ENCODE measurements at places on chromosomes 11 and 22.

DNA sequence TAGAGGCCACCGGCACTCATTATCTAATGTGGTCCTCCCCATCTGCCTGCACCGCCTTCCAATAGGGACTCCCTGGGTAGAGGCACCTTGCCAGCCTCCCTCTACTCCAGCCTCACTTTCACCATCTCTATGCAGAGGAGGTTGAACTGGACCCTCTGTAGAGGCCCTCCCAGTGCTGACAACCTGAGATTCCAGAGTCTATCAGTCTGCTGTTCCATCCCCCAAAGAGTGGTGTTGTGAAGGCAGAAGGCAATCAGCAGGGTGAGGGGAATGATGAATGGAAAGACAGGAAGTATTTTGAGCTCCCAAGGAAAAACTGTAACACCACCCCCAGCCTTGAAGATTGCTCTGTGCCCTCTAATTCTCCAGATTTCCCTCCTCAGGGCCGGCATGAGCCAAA is 77.9 kb downstream of the THAP12 start:
- DNase-seq: no peak

DNA sequence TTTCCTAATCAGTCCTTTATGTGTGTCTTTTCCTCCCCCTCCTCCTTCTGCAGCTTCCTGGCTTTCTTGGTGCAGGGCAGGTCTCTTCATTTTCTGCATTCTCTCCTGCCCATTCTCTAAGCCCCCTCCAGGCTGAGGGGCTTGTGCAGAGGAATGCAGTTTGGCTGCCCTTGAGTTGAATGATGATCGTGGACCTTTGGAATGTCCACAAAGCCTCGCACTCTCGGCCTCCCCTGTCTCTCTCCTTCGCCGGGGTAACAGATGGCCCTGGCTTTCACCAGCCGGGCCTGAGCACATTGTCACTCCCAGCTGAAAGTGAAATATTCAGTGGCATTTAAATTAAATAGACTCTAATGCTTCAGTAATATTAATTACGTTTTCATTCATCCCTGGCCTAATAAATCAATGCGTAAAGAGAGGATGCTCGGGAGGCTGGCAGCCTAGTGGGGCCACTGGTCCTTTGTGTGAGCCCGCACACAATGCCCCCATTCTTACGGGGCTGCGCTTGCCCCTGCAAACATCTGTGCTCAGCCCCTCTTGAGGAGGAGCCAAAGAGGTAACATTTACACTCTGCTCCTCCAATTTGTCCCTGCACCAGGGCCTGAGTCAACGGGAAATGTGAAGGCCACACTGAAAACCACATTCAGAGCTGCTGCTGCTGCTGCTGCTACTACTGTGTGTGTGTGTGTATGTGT is 64.9 kb upstream of the PAX6 start:
- DNase-seq: no peak

DNA sequence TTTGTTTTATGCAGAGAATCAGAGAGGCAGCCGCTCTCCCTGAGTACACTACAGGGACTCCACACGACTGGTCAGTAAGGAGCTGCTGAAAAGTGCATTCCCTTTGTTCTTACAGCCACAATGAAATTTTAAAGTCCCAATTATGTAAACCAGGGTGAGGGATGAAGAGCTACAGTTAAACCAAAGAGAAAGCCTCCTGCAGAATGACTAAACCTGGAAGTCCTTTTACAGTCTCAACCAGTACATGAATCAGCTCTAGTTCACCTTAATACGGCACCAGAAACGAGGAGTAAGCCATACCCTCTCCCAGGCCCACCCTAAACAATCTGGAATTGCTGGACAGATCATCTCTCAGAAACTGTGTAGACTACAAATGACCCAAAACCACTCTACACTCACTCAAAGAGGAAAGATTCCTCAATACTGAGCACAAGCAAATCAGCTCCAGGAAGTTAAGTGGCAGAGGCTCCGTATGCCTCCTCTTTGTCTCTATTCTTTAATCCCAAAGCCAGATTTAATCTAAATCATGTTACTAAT is 113.1 kb downstream of the RBFOX2 start:
- no peak for DNase-seq

DNA sequence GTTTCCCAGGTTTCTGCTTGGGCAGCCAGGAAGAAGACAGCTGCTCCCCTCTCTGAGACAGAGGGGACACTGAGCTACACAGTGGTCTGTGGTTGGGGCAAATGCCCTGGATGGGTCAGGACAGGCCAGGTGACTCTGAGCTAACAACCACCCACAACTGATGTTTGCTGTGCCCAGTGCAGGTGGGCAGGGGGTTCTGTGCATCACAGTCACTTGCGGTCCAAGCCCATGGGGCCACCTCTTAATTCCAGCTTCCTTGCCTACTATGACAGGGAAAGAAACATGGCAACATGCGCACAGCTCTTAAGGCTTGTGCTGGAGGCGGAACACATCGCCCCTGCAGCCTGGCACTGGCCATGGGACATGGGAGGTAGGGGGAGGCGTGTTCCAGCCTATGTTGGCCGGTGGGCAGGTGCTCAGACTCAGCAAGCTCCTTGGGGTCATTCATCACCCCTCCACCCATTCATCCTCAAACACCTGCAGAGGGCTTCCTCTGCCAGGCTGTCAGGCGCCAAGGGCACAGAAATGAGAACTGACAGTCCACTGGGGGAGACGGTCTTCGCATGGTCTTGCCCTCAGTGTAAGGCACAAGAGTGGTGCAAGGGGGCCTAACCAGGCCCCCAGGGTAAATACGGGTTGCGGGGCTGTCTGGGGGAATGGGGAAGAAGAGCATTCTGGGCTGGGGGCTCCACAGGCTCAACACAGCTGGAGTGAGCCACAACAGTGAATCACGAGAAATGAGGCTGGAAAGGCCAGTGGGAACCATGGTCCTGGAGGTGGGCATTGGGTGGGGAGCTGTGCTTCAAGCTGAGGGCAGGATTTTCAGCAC is 55.6 kb downstream of the ARFGAP3 start:
- DNase-seq: no peak

- DNase-seq: no peak
These were observed 763.2 kb upstream of the TENM4 start for GRCh38 chr11:80204021-80204420.

DNA sequence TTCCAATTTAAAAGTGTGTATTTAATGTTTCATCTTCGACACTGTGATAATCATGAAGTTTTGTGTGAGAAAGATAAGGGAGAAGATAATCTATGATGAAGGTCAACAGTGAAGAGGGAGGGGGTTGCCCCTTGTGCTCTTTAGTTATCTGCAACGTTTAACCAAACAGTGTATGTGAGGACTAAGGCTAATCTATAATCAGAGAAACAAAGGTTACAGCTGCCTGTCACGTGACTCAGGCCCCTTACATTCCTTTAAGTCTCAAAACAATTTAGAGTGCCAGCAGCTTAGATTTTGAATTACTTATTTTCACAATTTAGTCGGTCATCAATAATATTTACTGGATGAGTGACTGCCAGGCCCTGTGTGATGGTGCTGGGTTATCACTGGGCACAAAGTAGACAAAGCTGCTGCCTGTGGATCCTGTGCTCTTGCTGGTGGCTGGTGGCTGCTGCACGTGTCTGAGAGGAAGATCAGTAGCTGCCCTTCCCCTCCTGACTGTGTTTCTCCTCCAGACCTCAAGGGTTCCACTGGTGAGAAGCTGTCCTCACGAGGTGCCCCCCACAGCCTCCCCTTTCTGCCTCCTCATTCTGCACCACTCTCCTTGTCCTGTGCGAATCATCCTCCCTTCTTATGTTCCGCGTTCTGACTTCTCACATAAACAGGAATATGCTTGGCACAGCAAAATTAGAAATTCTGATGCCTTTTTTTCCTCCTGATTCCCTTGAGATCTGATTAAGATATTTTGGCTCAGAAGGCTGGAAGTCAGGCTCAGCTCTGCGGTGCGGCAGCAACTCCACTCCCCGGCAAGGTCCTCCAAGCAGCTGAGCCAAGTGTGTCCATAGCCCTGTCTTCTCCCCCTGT is 331.1 kb upstream of the B3GAT1 start:
- DNase-seq: no peak

DNA sequence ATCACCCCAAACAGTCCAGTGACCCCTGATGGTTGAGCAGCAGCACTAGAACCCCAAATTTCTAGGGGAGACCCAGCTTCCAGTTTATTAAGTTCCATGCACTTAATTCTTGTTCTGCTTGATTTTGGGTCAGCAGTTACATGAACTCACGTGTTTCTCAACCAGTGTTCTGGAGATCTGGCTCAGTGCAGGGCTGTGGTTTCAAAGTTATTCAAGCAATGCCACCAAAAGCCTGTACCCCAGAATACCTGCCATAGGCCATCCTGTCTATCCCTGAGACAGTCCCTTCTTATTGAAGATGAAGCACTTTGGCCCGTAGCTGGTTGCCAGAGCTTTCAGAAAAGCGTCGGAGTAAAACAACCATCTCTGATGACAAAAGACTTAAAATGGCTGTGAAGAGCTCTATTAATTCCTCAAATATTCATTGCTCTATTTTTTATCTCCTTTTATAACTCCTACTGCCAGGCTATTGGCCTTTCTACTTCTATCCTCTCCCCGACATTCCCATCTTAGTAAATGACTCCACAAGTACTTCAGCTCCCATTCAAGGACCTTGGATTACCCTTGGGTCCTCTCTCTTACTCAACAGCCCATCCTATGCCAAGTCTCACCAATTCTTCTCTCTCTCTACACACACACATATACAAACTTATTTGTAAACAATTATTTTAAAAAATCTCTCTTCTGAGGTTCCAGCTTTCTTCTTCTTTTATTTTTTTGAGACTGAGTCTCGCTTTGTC is 18.0 kb upstream of the VPREB1 start:
- no peak for DNase-seq

GRCh38 chr22:43867839-43868635 is 5.7 kb upstream of the SULT4A1 start:
- DNase-seq: no peak

DNA sequence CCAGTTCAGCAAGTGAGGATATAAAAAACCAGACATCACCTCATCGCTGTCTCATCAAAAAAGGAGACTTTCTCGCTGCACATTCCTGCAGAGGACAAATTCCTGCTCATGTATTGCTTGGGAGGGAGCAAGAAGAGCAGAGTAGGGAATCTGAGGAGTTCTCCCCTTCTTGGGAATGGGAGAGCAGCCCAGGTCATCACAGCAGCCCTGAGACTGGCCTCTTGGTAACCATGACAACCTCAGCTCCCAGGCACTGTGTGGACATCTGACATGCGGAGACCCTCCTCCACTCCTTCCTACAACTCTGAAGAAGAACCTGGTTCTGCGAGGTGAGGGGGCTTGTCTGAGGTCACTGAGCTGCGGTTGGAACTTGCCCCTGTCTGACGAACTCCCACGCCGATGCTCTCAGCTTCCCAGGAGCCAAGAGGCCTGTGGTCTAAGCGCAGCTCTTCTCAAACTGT is 17.9 kb downstream of the RFPL1 start:
- DNase-seq: no peak

GRCh38 chr11:72951888-72952287 is 137.7 kb downstream of the ATG16L2 start:
- DNase-seq: no peak

DNA sequence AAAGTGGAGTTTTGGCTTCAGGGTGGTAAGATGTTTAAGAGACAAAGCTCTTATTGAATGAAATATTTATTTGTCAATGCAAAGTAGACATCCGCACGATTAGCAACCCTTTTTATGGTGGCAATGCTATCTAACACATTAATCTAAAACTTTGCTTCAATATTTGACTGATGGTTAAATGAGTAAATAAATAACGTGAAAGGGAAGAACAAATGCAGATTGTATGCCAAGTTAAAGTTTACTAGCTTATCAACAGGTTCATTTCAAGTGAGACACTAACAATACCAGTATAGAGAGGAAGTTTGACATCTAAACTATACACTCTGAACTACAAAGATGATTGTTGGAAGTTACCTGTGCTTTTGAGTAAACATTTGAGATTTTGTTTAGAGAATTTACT is 50.1 kb downstream of the AASDHPPT start:
- DNase-seq: peak; percentile 83

DNA sequence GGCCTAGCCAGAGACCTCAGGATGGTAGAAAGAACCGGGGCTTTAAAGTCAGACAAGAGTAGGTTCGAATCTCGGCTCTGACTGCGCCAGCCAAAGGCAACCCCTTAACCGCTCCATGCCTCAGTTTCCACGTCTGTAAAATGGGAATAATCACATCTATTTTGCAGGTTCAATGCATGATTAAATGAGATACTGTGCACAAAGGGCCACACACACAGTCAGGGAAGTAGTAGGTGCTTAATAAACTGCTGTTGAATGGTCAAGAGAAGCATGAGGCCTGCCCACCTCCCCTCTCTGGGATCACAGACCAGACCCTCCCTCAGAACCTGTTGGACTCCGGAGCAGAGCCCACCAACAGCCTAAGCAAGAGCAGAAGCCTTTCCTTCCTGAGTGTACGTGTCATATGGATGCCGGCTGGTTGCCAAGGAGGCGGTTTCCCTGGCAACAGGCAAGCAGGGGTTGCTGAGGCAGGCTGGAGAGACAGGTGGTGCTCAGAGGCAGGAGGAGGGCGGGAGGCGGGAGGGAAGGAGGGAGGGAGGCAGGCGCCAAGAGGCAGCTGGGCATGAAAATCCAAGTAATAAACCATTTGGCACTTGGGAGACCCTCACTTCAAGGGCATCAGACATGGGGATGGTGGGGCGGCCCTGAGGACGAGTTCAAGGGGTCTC is 43.9 kb downstream of the NFAM1 start:
- peak; percentile 78 for DNase-seq

DNA sequence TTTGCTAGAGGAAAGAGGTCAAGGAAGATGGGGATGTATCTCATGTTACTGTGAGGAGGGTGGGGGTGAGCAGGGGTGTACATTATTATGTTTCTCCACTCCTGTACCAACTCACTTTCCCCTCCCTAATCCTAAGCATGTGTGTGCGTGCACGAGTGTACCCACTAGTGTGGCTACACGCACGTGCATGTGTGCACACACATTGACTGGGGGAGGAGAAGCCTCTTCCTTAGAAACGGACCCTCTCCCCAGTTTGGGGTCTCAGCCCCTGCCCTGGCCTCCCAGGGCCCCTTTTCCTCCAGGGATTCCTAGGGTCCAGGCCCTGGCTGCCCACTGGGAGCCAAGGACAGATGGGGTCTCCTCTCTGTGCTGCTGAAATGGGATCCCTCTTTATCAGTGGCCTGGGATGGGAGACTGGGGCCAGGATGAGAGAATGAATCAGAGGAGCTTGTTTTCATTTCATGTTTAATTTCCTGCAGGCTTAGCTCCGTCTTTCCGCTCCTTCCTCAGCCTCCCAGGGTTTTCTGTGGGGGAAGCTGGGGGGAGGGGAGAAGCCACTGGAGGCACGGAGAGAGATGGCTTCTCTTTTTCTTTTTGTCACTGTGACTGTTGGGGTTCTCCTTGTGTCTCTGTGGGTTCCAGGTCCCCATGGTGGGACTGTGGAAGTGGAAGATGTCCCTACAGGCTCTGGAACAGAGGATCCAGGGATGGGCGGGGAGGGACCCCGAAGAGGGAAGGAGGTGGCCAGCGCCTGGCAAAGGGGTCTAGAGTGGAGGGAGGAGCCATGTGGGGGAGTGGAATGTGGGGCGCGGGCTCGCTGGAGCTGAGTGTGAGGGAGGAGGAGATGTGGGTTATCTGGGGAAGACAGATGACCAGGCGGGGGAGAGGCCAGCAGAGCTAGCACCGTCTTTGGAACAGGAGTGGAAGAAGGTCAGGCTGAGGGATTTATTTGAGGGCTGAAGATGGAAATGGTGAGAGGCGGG is 40.3 kb downstream of the ALX4 start:
- DNase-seq: no peak
